ENCODE measurements at places on chromosomes 6 and 20. TPM values are rescaled to one million over a fixed set of nuclear protein-coding genes. Genes with fewer than 3 reads are reported as not detected.

The MATN4 gene
- total RNA-seq: not detected

DNA sequence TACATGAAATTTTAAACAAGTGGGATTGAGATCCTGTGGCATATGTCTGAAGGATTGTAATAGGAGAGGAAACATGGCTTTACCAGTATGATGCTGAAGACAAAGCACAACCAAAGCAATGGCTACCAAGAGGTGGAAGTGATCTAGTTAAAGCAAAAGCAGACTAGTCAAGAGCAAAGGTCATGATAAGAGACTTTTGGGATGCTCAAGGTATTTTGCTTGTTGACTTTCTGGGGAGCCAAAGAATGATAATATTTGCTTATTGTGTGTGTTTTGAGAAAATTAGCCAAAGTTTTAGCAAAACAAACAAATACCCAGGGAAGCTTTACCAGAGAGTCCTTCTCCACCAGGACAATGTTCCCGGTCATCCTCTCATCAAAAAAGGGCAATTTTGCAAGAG lies 20.3 kb downstream of the SLC16A10 start:
- no peak overlapping the region for H3K4me3 ChIP-seq
- no peaks in the 10 kb centered on the region for H3K27me3 ChIP-seq
- no peak for DNase-seq

The BPIFB2 gene
- total RNA-seq: not detected

The PREP gene
- total RNA-seq: 34.2 TPM

DNA sequence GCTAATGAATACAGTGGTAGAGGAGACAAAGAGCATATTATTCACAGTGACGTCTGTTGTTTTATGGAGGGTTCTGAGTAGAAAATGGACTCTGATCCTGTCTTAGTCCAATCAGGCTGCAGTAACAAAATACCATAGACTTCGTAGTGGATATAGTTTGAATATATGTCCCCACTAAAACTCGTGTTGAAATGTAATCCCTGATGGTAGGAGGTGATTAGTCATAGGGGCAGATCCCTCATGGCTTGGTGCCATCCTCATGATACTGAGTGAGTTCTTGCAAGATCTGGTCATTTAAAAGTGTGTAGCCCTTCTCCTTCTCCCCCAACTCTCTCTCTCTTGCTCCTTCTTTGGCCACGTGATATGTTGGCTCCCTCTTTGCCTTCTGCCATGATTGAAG lies 82.5 kb downstream of the CD83 start:
- no peak overlapping the region for H3K27ac ChIP-seq
- no peaks in the 10 kb centered on the region for H3K27me3 ChIP-seq

The CD109 gene
- total RNA-seq: 10.7 TPM

- no peak for DNase-seq
- H3K27ac ChIP-seq: no peak overlapping the region
- H3K4me1 ChIP-seq: no peaks in the 10 kb centered on the region
- H3K27me3 ChIP-seq: no peaks in the 10 kb centered on the region
- H3K4me3 ChIP-seq: no peak overlapping the region
Measured at GRCh38 chr6:151209071-151209831, 30.5 kb upstream of the AKAP12 start.

All from heart left ventricle (tissue), 16 donors.